Vagina (tissue), 2 donors: ENCODE measurements at places on chromosomes 13 and 19.

GRCh38 chr13:52911340-52911739 is 62.9 kb upstream of the PCDH8 start:
- DNase-seq, result no peak

GRCh38 chr13:81442904-81443303 is 1102.0 kb upstream of the SPRY2 start:
- no peak for DNase-seq

DNA sequence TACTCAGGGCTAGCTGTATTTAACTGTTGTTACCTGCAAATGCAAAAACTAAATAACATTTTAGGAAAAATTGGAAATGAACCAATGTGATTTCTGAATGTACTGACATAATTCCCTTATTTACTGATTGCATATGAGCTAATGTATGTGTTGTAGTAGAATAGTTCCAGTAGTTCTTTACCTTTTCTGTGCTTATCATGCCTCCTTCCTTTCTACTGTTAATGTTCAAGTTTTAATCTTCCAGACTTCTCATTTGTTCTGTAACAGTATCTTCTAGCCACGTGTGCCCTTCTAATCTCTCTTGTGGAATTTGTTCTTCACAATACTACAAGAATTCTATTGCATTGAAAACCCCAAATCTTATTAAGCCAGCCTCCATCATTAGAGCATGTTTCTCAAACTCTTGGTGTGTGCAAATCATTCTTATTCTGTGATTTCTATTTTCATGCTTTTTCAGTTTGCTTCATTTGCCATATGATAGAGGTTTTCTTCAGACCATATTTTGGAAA is 17.7 kb downstream of the LSM14A start:
- DNase-seq, result no peak

DNA sequence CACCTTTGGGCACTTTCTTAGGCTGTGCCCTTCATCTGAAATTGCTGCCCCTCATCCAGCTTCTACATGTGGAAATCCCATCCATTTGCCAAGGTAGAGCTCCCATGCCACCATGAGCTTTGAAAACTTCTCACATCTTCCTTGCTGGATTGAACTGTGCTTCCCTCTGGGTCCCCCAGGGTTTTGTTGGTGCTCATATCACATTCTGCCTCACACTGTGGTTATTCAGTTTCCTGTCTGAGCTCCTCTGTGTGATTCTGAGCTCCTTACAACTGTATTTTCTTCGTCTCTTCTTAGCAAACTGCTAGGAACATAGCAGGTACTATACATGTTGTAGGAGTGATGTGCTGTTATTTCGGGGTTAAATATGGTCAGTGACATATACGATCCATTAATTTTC is 74.9 kb upstream of the KL start:
- no peak for DNase-seq

DNA sequence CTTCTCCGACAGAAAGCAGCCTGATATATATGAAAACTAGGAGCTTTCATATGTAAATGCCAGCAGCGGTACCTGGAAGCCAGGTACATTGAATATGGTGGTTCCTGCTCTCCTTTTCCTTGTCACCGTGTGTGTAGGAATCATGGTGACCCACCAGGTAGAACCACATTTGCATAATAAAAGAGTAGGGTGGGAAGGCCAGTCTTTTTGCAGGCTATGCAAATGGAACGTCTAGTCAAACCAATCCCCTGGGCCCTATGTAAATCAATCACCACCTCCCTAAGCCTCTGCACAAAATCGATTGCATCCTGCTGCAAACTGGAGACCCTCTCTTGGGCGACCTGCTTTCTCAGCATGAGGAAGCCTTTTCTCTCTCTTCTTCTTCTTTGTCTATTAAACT is 22.2 kb upstream of the ZNF181 start:
- no peak for DNase-seq

DNA sequence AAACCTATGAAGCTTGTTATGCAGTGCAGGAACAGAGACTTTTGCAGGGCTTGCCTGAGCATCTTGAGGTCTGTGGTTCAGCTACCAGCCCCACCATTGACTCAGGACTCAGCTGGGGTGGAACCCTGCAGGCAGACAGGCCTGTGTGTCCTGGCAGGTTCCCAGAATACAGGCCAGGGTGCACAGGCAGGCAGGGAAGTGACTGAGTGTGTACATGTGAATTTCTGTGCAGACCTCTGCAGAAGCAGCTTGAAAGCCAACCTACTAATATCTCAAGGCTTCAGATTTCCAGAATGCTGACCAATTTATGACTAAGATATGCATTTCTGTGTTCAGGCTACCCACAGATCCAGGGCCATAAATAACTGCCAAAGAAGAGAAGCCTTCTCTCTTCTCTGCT is 254.4 kb downstream of the DLEU7 start:
- no peak for DNase-seq

DNA sequence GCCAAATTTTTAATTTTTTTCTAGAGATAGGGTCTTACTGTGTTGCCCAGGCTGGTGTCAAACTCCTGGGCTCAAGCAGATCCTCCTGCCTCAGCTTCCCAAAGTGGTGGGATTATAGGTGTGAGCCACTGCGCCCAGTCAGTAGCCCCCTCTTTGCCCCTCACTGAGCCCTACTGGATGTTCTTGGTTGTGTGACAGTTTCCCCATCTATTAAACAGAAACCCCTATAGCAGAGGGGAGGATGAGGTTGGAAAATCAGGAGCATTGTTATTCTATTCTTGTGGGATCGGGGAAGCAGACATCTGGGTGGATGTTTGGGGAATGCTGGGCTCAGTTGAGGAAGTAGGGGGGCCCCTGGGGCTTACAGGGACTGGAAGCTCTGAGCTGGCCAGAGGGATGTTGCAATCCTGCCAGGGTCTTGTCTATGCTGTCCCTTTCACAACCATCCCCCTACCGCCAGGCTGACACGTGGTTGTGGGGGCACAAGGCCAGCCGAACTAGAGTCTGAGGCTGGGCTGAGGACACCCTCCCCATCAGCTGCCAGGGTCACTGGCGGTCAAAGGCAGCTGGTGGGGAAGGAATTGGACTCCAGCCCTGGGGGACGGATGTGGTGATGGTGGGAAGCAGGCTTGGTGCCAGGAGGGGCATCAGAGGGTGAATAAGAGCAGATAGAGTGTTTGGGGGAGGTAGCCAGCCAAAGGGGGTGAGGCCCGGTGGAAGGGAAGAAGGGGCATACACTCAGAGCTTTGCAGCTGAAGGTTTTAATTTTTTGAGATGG is 10.9 kb downstream of the APOC1 start:
- DNase-seq, result no peak

DNA sequence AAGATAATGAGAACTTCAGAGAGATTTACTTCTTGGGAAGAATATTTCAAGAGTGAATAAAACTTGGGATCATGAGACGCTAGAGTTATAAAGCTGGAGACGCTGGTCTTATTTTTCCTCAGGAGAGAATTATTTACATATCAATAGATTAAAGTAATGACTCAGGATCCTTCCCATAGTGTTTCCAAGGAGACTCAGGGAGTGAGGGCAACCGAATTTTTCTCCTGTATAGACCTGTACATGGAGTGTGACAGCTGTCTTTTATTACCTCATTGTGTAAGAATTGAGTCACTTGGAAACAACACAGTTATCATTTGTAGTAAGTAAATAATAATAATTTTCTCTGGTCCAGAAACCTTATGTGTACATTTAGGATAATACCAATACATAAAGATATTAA is 1905.5 kb downstream of the OLFM4 start:
- no peak for DNase-seq

DNA sequence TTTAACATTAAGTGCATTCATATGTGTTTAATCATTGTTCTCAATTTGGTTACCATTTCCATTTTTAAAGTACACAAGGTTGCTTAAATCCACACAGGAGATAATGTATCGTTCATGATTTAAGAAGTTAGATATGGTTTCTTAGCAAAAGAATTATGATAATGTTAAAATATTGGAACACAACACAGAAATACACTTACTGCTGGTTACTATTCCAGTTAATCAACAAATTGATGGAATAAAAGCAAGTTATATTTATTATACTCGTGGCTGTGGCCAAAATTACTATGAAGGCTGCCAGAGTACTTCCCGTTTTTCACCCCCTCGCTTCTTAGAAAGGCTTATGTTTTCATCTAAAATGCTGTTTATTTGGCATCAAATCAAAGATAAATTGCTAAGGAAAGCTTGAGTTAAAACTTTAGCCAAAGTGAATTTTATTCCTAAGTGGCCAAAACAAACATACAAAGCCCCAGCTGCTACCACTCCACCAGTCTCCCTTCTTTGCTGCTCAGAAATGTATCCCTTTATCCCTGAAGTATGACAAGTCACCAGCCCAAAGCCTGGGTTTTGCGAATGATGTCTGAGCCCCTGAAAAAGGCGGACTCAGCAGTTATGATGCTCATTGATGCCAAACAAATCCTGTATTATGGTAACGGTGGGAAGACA is 27.7 kb downstream of the LCP1 start:
- no peak for DNase-seq

DNA sequence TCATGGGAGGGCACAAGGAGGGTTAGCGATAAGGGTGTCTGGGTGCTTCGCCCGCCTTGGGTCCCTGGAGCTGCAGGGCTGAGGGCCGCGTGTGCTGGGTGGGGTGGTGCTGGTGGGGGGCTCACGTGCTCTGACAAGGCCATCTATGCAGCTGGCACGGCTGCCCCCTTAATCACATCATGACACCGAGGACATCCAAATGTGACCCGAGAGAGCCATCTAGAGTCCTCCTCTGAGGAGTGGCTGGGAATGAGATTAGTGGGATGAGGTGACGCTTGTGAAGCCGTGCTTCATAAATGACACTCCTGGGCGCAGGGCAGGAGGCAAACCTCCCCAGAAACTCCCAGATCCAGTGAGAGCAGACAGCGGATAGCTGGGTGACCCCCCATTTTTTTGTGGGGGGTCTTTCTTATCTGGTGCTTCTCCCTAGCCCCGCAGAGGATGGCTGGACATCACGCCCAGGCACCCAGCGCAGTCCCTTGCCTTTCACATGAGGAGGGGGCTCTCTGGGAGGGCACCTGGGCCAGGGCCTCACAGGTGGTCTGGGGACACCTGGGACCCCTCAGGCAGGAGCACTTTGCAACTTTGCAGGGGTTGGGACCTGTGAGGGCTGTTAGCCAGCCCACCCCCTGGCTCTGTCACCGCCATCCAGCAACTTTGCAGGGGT is 6.6 kb downstream of the FZR1 start:
- no peak for DNase-seq

DNA sequence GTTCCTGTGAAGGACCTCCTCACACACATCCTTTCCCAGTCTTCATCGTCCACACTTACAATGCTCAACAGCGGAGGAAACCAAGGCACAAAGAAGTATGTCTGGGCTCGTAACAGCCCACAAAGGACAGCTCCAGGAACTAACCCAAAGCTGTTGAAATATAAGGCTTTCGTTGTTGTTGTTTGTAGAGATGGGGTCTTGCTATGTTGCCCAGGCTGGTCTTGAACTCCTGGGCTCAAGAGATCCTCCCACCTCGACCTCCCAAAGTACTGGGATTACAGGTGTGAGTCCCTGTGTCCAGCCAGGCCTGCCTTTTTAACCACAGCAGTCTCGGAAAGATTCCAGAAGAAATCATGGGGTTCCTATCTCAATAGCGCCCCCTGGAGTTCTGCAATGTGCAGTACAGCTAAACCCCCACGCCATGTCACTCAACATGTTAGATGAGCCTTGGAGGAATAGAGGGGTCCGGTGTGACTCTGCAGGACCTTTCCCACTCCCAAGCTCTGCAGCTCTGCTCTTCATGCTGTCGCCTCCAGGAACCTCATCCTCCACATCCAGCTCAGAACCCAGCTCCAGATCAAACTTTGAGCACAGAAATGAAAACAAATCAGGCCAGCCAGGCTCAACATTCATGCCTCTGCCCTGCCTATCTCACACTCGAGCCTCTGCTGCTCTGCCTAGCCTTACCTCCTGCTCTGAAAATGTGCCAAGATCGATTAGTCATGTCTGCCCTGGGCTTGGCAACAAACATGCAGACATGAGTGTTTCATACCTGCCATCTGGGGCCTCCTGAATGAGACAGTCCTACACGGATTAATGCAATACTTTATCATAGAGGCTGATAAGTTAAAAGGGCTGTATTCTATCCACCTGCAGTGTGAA is 7.5 kb downstream of the PLA2G4C start:
- no peak for DNase-seq

DNA sequence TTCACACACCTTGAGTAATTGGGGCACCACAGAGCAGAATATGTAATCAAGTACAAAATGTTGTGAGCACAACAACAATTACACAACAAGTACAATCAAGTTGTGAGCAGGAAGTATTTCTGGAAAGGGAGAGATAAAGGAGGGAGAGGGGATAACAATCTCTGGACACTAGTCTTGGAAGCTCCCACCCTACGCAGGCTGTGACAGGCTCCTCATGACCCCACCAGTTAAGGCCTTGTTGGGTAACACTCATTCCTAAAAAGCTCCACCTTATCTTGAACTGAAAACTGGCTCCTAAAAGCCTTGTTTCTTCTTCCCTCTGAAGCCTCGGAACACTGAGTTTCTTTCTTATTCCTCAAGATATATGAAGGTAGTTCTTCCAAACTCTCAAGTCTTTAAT is 806.0 kb downstream of the UQCRFS1 start:
- no peak for DNase-seq

DNA sequence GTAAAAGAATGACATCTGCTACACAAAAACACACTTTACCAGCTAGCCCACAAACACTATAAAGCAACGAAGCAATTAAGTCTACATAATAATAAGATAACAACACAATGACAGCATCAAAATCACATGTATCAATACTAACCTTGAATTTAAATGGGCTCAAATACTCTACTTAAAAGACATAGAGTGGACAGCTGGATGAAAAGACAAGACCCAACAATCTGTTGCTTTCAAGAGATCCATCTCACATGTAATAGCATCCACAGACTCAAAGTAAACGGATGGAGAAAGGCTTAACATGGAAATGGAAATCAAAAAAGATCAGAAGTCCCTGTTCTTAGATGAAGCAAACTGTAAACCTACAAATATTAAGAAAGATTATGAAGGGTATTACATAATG is 2175.9 kb downstream of the PCDH9 start:
- DNase-seq, result no peak

DNA sequence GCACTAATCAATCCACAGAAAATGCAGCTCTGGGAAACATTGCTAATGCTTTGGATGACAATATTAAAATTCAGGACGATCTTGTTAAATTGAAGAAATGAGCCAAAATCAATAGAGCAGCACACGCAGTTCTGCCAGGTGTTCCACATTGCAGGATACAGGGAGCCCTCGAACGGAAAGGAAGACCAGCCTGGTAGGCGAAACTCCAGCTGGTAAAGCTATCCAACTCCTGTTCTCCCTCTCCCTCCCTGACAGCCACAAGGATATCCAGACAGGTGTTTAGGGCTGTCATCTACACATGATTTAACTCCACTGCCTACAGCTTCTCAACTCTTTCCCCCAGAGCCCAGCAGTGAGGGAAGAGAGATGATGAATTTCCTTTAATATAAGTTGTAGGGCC is 67.7 kb downstream of the EPSTI1 start:
- no peak for DNase-seq

GRCh38 chr13:79297128-79297527 is 108.9 kb downstream of the RBM26 start:
- DNase-seq, result no peak
